H9 (cell line): ENCODE measurements at places on chromosomes 16 and 17. TPM values are rescaled to one million over a fixed set of nuclear protein-coding genes. Genes with fewer than 3 reads are reported as not detected.

GRCh38 chr17:7347630-7348477 is 4.1 kb upstream of the KCTD11 start:
- DNase-seq, result no peak

GRCh38 chr17:45650561-45650960 is 133.6 kb upstream of the CRHR1 start:
- DNase-seq, result no peak

GRCh38 chr17:72267601-72268000 is 146.8 kb downstream of the SOX9 start:
- DNase-seq, result no peak

- no peak for DNase-seq
These were observed 25.0 kb downstream of the MRC2 start for GRCh38 chr17:62652251-62653001.

DNA sequence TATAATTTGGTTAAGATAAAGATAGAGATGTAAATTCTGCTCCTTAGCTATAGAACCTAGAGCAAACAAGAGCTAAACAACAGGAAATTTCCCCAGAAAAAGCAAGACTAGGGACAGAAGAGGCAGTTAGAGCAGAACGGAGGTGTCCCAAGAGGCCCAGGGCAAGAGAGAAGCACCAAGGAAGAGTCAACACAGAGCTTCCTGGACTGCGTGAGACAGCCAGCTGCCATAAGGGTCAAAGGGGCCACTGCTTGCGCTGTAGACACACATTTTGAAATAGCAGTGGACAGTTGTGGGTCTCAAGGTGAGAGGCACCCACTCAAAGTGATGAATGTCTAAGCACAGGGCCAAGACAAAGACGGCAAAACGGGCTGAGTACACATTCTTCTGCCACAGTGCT is 156.6 kb downstream of the PARN start:
- DNase-seq, result no peak

DNA sequence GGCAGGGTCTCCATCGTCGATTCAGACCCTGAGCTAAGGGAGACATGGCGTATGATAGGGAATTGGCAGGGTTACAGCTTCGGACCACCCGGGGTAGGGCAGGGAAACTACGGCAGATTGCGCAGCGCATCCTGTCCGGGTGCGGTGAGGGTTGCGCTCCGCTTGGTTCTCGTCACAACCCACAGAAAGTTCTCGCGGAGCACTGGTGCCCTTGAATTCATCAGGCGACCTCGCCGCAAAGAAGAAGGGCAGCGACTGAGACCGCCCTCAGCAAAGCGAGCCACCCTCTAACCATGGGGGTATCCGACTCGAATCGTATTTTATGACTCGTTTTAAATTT is 1.2 kb downstream of the HS3ST3B1 start:
- peak; percentile 41 for DNase-seq

- no peak for DNase-seq
These were observed 88.7 kb downstream of the AXIN2 start for GRCh38 chr17:65472666-65473309.

DNA sequence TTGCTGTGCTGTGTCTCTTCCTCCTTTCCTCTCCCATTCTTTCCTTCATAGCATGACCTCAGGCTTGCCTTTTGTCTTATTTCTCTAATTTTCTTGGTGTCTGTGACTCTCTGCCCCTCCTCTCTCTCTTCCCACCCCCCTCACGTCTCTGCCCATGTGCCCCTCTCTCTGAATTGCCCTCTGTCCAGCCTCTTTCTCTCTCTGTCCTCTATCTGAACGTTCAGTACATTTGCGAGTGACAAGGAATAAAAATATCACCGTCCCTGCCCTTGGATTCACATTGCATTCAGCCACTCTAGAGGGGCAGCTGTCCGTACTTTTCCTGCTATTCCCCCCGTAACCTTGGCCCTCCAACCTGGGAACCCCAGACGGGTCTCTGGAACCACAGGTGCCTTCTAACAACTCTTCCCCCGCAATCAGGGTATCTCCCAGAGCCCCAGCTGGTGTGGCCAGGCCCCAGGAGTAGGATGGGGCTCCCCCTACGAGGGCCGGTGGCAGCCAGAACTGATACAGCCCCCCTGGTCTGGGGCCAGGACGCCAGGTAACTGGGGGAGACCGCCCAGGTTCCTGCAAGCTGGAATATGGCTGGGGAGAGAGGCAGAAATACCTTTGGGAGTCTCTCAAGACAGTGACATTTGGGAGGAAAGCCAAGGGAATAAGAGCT is 1.8 kb downstream of the KIF1C start:
- DNase-seq, result no peak

DNA sequence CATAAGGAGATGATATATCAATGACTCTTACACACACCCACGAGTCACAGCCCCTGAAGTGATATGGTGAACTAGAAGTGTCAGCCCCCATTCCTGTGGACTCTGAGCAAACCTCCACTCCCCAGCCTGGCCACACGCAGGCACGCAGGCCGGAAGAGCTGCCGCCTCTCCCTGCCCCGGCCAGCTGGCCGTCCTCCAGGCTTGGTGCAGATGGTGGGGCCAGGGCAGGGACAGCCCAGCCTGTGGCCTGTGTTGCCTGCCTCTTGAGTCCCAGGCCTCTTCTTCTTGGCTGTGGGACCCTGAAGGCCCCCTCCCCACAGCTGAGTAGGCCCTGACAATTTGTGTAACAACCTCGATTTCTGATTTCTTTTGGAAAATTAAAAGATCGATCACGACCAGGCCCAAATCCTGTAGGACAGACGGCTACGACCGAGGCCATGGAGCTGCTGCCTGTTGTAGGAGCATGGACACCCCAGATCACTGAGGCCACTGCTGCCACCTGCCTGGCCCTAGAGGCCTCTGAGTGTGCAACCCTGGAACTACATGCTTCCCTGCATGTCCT is 10.0 kb upstream of the MPRIP start:
- DNase-seq, result no peak

The PMP22 gene
- 0.83 and 1.5 TPM in 2 replicates for total RNA-seq

The ABI3 gene
- total RNA-seq, result 2.1 and 2.4 TPM in 2 replicates

The MNT gene
- total RNA-seq, result 37.4 and 38.9 TPM in 2 replicates

The CRYBA1 gene
- total RNA-seq, result not detected in 2 replicates

The ABHD15 gene
- total RNA-seq, result 1.7 and 2.5 TPM in 2 replicates

The MLYCD gene
- 6.8 and 7.1 TPM in 2 replicates for total RNA-seq

The TBC1D28 gene
- total RNA-seq, result 0.24 and 0.61 TPM in 2 replicates

The ADAM11 gene
- total RNA-seq, result 2.7 and 4.6 TPM in 2 replicates

The TBC1D3G gene
- total RNA-seq, result not detected in 2 replicates
